ENCODE measurements at places on chromosomes 11 and 22.

- no peak for DNase-seq
Observed at GRCh38 chr11:79193663-79194310, 247.0 kb downstream of the TENM4 start.

GRCh38 chr11:19939415-19939929, 220.8 kb downstream of the DBX1 start:
- DNase-seq = no peak

DNA sequence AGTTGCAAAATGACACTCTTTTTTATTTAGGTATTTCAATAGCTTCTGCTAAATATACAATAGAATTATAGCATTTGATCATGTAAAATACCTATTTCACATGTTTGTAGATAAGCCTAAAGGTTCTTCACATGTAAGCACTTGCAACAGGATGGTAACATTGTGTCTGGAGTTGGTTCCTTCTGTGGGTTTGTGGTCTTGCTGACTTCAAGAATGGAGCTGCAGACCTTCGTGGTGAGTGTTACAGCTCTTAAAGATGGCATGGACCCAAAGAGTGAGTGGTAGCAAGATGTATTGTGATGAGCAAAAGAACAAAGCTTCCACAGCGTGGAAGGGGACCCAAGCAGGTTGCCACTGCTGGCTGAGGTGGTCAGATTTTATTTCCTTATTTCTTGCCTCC, 246.4 kb upstream of the PDGFD start:
- DNase-seq = no peak

- DNase-seq = no peak
Observed at GRCh38 chr11:118443590-118444218, 7.4 kb downstream of the KMT2A start.

- DNase-seq = no peak
Observed at GRCh38 chr22:28795932-28796856, 4.2 kb downstream of the XBP1 start.

- DNase-seq = no peak
Observed at GRCh38 chr11:460331-461199, 10.5 kb downstream of the PTDSS2 start.

- DNase-seq = no peak
Observed at GRCh38 chr11:77203901-77204753, 76.1 kb downstream of the MYO7A start.

DNA sequence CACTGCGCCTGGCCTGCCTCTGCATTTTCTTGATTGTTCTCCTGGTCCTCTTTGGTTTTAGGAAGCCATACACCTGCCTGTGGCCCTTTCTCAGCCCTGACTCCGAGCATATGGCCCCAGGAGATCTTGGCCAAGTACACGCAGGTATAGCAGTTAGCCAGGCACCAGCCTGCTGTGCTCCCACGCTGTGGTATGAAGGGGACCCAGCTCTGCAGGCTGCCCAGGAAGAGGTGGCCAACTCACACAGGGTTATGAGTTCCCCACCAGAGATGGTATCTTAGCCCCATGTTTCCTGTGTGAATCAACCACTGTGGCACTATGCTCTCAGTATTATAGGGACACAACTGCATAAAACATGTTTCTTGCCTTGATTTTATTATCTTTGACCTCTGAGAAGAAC, 31.1 kb downstream of the SGSM3 start:
- DNase-seq = no peak

GRCh38 chr11:68380786-68381622, 68.6 kb downstream of the LRP5 start:
- DNase-seq = no peak

GRCh38 chr11:9616042-9616675, 42.7 kb downstream of the WEE1 start:
- DNase-seq = no peak

DNA sequence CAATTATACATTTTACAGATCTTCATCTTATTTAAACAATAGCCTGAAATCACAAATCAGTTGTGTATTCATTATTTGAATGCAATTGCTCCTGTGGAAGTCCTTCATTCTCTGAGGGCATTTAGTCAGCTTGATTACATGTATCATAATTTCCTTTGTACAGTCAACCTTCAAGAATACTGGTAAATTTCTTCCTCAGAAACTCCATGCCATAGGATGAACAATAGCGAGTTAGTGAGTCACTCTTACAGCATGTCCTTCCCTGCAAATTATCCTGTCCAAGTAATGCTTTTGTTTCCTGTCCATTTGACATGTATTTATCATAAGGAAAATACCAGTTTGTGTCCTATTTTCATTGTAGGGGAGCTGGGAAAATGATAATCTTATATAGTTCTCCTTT, 3.8 kb downstream of the OR10S1 start:
- no peak for DNase-seq

DNA sequence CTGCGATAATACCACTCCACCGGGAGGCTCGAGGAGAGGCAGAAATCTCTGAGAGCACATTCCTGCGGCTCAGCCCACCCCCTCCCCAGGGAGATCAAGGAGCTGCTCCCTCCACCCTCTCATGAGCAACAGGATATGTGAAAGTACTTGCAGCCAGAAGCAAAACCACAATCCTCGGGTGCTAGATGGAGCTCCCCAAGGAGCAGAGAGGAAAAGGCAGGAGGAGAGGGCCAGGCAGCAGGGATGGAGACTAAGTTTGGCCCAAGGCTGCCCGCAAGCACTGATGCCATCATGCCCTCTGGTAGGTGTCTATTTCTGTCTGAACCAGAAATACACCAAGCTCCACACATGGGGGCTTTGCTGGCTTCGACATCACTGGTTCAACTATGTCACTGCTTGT, 22.3 kb downstream of the VPS37C start:
- no peak for DNase-seq

GRCh38 chr11:88050247-88050646, 125.0 kb downstream of the RAB38 start:
- no peak for DNase-seq

DNA sequence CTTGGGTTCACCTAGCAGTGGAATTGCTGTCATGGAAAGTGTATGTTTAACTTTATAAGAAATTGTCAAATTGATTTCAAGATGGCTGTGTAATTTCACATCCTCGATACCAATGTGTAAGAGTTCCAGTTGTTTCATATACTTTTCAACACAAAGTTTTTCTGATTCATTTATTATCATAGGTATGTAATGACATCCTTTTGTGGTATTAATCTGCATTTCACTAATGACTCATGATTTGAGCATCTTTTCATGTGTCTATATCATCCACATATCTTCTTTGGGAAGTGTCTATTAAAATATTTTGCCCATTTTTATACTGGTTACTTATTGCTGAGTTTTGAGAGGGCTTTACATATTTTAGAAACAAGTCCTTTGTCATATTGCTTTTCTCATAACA, 17.0 kb upstream of the GLYATL1B start:
- DNase-seq = no peak

DNA sequence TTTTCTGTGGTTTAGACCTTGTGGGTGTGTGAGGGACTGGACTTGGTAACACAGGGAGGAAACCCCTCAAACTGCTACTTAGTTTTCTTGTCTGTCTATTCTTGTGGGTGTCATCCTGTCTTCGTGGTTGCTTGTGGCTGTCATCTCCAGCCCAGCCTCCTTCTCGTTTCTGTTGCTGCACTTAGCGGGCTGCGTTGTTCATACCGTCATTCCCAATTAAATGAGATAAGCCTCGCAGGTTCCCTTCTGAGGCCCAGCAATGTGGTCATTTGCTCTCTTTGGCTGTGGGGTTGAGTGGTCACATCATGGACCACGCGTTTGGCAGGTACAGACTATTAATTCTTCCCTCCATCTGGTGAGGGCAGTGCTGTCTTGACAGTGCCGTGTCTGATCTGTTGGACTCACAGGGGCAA, 18.8 kb downstream of the PANX1 start:
- DNase-seq = no peak

DNA sequence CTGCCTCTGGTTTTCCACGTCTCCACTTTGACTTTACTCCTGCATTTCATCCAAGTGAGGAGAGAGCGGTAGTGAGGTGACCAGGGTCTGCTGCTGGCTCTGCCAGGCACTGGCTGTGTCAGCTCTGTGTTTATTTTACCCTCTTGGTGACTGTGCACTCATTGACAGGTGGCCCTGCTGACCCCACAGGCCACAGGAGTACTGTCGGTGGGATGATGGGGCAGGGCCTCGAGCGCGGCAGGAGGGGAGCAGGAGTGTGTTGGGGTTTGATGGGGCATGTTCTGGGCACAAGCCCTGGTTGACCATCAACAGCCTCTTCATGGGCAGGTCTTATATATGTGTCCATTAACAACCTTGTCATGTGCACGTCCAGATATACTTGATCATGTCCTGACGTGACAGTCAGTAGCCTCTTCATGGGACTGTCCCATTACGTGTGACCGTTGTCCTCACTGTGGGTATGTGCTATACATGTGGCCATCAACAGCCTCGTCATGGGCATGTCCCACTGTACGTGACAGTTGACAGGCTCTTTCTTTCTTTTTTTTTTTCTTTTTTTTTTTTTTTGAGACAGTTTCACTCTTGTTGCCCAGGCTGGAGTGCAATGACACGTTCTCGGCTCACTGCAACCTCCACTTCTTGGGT, 31.4 kb upstream of the ACR start:
- no peak for DNase-seq

DNA sequence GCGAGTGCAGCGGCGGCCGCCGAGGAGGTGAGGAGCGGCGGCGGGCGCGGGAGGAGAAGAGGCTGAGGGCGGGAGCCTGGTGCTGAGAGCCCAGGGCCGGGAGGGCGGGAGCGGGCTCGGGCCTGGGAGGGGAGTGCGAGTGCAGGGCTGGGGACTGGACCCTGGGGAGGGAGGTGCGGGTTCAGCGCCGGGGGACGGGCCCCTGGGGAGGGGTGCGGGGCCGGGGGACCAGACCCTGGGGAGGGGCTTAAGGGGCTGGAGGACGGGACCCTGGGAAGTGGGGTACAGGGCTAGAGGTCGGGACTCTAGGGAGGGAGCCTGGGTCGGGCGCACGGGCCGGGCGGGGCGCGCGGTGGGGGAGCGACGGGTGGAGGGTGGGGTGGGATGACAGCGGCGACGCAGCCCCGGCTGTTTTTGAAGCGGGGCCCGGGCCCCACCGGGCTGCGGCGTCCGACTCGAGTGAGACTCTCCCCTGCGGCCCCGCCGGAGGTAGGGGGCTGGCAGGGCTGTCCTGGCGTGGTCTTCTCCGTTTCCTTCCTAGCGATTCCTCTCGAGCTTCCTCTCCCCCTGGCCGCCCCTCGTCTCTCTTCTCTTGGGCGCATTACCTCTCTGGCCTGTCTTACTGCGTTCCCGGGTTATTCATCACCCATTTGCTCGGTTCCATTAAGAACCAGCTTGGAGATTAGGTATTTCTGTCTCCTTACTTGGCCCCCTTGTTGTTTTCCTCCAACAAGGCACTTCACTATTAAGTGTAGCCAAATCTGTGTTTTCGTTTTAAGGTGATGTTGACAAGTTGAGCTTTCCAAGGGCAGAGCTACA, 754 bp downstream of the NUP50 start:
- no peak for DNase-seq

DNA sequence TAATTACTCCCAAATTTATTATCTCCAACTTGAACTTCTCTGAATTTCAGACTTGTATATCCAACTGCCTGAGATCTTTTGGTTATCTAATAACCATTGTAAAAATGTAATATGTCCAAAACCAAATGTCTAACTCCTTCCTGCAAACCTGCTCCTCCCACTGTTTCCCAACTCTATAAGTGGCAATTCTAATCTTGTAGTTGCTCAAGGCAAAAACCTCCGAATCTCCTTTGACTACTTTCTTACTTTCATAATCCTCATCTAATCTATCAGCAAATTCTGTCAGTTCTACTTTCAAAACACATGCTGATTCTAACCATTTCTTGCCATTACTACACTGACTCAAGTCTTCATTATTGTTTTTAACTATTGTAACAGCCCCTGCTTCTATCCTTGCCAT, 55.7 kb downstream of the FAM168A start:
- no peak for DNase-seq

- DNase-seq = no peak
Observed at GRCh38 chr11:1025410-1026162, 10.9 kb downstream of the MUC6 start.

DNA sequence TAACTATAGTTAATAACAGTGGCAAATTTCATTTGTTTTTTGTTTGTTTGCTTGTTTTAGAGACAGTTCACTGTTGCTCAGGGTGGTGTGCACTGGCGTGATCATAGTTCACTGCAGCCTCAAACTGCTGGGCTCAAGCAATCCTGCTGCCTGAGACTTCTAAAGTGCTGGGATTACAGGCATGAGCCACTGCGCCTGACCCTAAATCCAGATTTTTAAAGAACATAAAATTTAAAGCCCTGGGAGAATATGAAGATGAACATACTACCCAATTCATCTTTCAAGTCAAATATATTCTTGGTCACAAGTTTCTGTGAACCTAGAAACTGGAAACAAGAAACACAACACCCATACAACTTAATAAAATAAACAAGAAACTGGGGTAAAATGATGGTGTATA, 28.1 kb downstream of the RRAS2 start:
- no peak for DNase-seq

- DNase-seq = no peak
Observed at GRCh38 chr22:31662668-31663037, 638 bp upstream of the PISD start.

- DNase-seq = no peak
Observed at GRCh38 chr11:117691516-117691915, 105.5 kb downstream of the DSCAML1 start.

- DNase-seq = no peak
Observed at GRCh38 chr11:67392183-67392715, 463 bp downstream of the RAD9A start.

- no peak for DNase-seq
Observed at GRCh38 chr11:27646051-27646818, 54.0 kb downstream of the BDNF start.

DNA sequence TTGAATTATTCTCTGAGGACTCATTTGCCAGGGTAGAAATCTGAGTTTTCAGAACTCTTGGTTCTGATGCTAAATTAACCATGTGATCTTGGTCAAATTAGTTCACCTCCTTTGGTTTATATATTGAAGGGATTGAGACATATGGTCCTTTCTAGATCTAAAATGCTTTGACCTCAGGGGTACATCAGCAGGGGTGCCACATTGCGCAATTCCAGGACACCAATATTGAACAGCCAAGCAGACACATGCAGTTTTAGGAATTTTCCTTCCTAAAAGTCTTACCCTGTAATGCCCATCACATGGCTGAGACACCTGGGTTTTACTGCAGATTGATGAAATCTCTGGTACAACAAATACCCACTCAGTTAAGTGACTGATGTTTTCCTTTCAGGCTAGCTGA, 254.4 kb upstream of the NCAM1 start:
- DNase-seq = no peak

DNA sequence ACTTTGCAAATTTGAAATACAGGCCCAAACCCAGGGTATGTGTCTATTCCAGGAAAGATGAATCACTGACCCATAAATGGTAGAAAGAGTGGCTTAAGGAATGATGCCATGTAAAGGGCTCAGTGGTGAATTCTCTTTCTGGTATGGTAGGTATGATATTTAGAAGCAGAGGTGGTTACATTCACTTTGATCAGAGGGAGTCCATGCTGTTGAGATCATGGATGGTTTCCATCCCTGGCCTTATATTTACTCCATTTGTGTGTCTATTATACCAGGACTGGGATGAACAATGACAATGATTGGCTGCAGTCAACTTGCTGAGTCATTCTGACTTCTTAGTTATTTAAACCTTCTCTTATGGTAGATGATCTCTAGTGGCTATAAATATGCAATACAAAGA, 419.8 kb upstream of the LRRC4C start:
- DNase-seq = no peak

Data from NCI-H1436 treated with DMSO at 0.1 percent for 48 hours (cell line).